Motor neuron (in vitro differentiated cells): ENCODE measurements at places on chromosomes 16 and 17. TPM values are rescaled to one million over a fixed set of nuclear protein-coding genes. Genes with fewer than 3 reads are reported as not detected.

The PRDM7 gene
- 0.09 and 0.21 TPM in 2 replicates for total RNA-seq

The GPRC5C gene
- 0.41 and 1.2 TPM in 2 replicates for total RNA-seq

The GP2 gene
- 0.35 TPM in 1 of 2 replicates, not detected in the other for total RNA-seq

The TM4SF5 gene
- total RNA-seq: not detected in 2 replicates

The MOSMO gene
- total RNA-seq: 25.4 and 29.0 TPM in 2 replicates

The PPY gene
- total RNA-seq: not detected in 2 replicates

The ASPSCR1 gene
- total RNA-seq: 21.0 and 21.1 TPM in 2 replicates

The GH2 gene
- total RNA-seq: 0.21 TPM in 1 of 2 replicates, not detected in the other

The ZG16B gene
- not detected in 2 replicates for total RNA-seq

The NPIPA2 gene
- total RNA-seq: 1.7 and 1.9 TPM in 2 replicates

The HOXB4 gene
- 12.9 and 16.0 TPM in 2 replicates for total RNA-seq

The RGS11 gene
- total RNA-seq: 12.5 and 19.3 TPM in 2 replicates

The C16orf92 gene
- 0.43 and 0.69 TPM in 2 replicates for total RNA-seq

The CAVIN1 gene
- 14.8 and 24.7 TPM in 2 replicates for total RNA-seq

The ATP1B2 gene
- total RNA-seq: 18.7 and 20.3 TPM in 2 replicates

The GUCY2D gene
- not detected in 2 replicates for total RNA-seq

The RNU2-1 gene
- not detected in 2 replicates for total RNA-seq

The GRAP gene
- total RNA-seq: 1.0 and 1.5 TPM in 2 replicates

The TMEM235 gene
- total RNA-seq: not detected in 2 replicates

The TNS4 gene
- total RNA-seq: not detected in 2 replicates

The PABPN1L gene
- total RNA-seq: 0.80 TPM in 1 of 2 replicates, not detected in the other

The ORMDL3 gene
- total RNA-seq: 93.1 and 101 TPM in 2 replicates

The MPV17L gene
- total RNA-seq: 1.9 and 3.6 TPM in 2 replicates

DNA sequence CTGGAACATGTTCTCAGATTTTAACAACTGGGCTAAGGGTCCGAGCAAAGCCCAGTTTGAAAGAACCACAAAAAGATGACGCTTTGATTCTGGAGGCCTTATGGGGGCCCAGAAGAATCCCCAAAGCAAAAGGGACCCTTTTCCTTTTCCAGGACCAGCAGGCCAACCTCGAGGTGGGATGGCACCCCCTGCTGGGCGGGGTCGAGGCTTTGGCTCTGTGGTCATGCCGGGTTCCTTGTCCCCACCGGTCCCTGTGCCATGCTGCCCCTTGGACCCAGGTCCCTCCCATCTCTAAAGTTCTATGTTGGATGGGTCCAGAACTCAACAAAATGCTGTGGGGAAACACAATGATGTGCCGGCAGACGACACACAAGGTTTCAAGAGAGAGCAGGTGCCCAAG lies 30.9 kb downstream of the TMEM204 start:
- no peak for ATAC-seq

- ATAC-seq: no peak
Measured at GRCh38 chr17:78272181-78272913, 40.9 kb downstream of the TMEM235 start.

- no peak for ATAC-seq
Measured at GRCh38 chr17:28151001-28151400, 108.5 kb downstream of the NLK start.

GRCh38 chr16:53805752-53806151 lies 101.8 kb downstream of the FTO start:
- ATAC-seq: no peak

- ATAC-seq: no peak
Measured at GRCh38 chr16:17050468-17050867, 420.3 kb downstream of the XYLT1 start.

- no peak for ATAC-seq
Measured at GRCh38 chr17:57436565-57436964, 180.2 kb downstream of the MSI2 start.

GRCh38 chr16:2237493-2238149 lies 1.4 kb downstream of the DNASE1L2 start:
- ATAC-seq: peak; percentile 18

DNA sequence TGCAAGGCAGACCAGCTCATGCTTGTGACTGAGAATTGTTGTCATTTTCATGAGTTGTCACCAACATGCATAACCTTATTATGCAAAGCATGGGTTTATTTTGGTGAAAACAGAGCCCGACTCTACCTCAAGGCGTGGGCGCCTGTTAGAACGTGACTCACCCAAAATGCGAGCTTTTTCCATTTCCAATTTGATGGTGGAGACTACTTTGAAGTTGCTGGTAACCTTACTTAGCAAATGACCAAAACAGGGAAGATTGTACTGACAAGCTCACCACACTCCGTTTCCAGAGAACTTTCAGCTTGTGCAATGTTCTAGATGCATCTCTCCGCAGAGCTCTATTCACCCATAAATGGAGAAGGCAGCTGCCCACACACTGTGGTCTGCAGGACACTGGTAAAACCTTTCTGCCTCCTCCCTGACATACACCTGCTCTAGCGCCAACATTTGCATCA lies 284.5 kb downstream of the MAF start:
- ATAC-seq: no peak

GRCh38 chr17:80804466-80804865 lies 187.2 kb upstream of the CHMP6 start:
- no peak for ATAC-seq

- ATAC-seq: peak; percentile 72
Measured at GRCh38 chr16:85436636-85437165, 176.4 kb upstream of the GSE1 start.

- no peak for ATAC-seq
Measured at GRCh38 chr17:51733166-51733565, 425.3 kb downstream of the CA10 start.

GRCh38 chr17:62871291-62871690 lies 63.2 kb upstream of the MARCHF10 start:
- no peak for ATAC-seq

GRCh38 chr16:11224096-11224893 lies 31.7 kb downstream of the SOCS1 start:
- ATAC-seq: no peak

- ATAC-seq: no peak
Measured at GRCh38 chr17:35074711-35075707, 11.5 kb upstream of the RFFL start.

GRCh38 chr17:71801301-71801700 lies 319.5 kb upstream of the SOX9 start:
- peak; percentile 70 for ATAC-seq

- ATAC-seq: peak; percentile 97
Measured at GRCh38 chr17:56779898-56780777, 53.6 kb downstream of the C17orf67 start.

DNA sequence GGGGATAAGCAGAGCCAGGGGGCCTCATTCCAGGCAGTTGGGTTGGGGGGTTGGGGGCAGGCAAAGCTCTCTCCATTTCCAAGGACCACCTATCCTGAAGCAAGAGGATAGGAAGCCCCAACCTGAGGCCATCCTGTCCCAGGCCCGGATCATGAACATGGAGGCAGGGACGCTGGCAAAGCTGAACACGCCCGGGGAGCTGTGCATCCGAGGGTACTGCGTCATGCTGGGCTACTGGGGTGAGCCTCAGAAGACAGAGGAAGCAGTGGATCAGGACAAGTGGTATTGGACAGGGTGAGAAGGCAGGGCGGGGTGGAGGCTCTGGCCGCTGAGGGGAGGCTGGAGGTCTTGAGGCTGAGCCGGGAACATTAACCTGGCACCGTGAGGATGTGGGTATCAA lies 3.6 kb upstream of the CHAD start:
- no peak for ATAC-seq

DNA sequence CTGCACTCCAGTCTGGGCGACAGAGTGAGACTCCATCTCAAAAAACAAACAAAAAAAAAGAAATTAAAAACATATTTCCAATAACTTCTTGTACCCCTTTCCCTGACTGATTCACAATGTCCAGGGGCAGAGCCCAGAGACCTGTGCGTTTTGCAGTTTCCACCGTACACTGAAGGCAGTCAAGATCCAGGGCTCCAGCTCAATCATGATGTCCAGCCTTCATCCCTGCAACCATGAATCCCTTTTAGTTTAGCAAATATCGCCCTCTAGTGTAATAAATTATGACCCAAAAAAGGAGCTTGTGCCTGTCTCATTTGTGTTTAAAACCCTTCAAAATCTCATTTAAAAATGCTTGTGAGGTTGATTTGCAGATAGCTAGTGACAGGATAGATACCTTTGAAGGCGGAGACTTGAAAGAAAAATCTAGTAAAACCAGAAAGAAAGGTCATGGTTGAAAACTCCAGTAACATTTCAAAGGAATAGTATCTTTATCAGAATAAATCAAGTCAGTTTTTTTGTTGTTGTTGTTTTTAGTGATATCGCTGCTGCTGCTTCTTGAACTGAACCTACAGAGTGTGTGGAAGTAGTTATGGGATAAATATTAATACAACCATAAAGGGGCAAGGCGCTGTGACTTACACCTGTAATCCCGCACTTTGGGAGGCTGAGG lies 3.7 kb upstream of the ERN1 start:
- ATAC-seq: no peak

GRCh38 chr17:63772801-63773271 lies 561 bp downstream of the CCDC47 start:
- no peak for ATAC-seq

GRCh38 chr17:1096215-1096614 lies 83.6 kb downstream of the ABR start:
- no peak for ATAC-seq

- ATAC-seq: peak; percentile 87
Measured at GRCh38 chr17:41013606-41014005, 4.7 kb upstream of the KRTAP3-1 start.

DNA sequence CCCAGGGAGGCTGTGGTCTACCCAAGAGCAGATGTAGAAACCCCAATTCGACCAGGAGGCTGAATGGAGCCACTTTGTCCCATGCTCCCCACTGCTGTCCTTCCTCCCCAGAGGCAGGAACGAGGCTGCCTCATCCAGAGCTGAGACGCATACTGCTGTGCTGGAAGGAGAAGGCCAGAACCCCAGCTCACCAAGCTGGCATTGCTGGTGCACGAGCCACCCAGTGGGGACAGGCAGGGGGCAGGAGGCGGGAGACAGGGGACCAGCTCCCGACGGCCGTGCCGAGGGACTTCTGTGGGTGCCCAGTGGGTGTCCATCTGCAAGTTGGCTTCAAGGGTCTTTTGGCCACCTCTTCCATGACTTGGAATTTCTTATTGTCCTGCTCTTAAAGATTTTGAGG lies 66.6 kb downstream of the NTN1 start:
- no peak for ATAC-seq

- ATAC-seq: peak; percentile 87
Measured at GRCh38 chr16:56041556-56042140, 149.6 kb upstream of the GNAO1 start.

DNA sequence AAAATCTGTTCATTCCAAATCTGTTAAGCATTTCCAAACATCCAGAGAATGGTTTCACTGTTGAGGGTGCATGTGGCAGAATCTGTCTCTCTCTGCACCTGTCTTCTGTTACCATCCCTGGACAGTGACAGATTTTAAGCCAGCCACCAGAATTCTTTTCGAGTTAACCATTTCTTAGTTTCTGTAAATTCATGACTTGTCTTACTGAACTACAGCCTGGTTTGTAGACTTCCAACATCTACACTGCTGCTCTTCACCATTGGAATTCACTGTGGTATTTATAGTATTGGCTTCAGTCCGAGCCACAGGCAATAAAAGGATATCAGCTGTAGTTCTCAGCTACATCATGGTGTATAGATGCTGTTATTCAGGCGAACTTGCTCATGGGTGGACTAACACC lies 47.6 kb downstream of the GOSR1 start:
- no peak for ATAC-seq

- peak; percentile 29 for ATAC-seq
Measured at GRCh38 chr16:30658731-30659506, 688 bp downstream of the FBRS start.
